Stimulated activated CD8-positive, alpha-beta memory T cell treated with anti-CD3 and anti-CD28 coated beads, Interleukin-7, amount 100 ng/mL, for 1 hour (primary cell): ENCODE measurements at places on chromosomes 7 and 10.

GRCh38 chr10:82402906-82403401 is 528.0 kb downstream of the NRG3 start:
- DNase-seq = no peak

DNA sequence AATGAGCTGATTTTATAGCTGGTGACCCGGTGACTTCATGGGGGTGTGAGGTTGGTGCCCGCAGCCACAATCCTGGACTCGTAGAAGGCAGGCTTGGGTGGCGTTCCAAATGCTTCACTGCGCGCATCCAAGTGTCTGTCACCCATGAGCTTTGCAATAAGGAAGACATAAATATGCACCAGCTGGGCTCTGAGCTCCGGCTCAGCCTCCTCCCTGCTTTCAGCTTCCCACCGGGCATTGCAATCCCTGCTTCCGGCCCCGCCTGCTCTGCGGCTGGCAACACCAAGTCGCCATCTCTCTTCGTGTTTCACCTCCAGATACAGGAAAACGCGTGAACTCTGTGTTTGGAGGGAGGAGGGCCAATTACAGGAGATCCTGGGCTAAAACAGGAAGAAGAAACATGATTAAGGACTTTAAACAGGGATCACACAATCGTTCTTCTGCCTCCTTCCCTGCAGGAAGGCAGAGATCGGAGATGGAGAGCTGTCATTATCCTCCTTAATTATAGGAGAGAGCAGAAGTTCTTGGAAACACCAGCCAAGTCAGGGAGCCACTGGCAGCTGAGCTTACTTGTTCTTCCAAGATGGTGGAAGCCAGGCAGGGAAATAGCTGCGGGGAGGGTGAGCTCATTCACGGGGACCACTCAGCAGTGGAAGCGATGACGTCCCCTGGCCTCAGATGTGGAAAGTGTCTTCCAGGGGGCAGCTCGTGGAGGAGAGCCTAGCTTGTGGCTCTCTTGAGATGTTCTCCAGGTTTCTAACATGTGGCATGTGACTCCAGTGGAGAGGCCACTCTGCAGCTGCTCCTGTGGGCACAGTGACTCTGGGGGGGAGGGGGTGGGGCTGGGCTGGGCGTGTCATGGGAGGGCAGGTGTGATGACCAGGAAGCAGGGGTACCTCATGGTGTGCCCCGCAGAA is 134.9 kb downstream of the CAMK1D start:
- no peak for DNase-seq

GRCh38 chr7:128112018-128112780 is 81.0 kb upstream of the LRRC4 start:
- DNase-seq = no peak

DNA sequence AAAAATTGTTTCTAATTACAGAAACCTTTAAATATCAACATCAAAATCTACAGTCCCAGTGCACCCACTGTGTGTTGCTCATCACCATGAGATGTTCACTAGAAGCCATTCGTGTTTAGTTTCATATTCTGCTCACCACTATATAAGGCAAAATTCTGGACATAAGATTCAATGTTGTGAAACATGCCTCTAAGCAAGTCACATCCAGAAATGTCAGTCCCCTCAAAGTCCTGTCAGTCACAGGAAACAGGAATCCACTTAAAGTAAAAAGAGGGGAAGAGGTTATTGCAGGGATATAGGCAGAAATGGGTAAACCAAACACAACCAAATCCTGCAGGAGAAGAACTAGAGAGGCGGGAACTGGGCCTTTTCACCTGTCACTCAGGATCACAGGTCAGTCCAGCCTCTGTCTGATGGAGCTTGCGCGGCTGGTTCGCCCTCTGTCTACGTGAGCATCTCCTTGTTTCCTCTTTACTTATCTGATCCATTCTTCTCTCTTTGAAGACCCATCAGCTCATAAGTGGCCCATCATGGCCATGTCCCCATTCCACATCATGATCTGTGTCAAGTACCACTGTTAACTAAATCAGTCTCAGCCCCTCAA is 58.4 kb downstream of the MYPN start:
- DNase-seq = no peak

- no peak for DNase-seq
These were observed 105.9 kb upstream of the CAV2 start for GRCh38 chr7:116393654-116394053.

- no peak for DNase-seq
These were observed 340.3 kb downstream of the CXCL12 start for GRCh38 chr10:44044549-44044948.

DNA sequence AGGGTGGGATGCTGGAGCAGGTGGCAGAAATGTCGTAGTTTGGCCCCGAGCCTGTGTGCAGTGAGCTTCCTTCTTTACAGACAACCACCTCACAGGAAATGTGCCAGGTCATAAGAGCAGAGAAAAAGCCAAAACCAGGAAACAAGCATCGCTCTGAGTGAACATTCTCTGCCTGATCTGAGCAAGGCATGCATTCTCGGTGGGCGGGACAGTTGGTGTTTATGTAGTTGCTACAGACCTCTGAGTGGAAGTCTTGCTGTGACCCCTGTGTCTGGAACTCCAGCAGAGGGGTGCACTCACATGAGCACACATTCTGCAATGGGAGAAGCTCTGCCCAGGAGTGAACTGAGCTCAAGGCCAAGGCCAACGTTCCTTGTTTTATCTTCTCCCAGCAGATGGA is 230.1 kb downstream of the TCERG1L start:
- no peak for DNase-seq

GRCh38 chr7:22632674-22633073 is 94.3 kb upstream of the IL6 start:
- no peak for DNase-seq

GRCh38 chr7:54091322-54091721 is 450.9 kb upstream of the VSTM2A start:
- no peak for DNase-seq

- no peak for DNase-seq
These were observed 322.9 kb downstream of the PRPF18 start for GRCh38 chr10:13909516-13910258.

DNA sequence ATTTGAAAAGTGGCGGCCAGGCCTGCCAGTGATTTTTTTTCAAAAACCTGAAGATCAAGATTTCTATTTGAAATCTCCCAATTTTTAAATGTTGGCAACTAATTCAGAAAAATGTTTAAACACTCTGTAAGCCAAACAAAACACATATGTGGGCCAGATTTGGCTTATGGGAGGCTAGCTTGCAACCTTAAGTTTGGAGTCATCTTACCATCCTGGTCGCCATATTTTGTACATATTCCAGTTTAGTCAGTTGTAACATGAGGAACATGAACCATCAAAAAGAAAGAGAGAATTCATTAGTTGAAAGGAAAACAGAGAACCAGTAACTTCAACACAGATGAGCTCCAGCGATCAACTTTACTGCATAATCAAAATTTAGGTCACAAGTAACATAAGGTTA is 115.4 kb downstream of the TMEM26 start:
- no peak for DNase-seq

GRCh38 chr7:81297317-81297716 is 378.5 kb upstream of the SEMA3C start:
- no peak for DNase-seq

- no peak for DNase-seq
These were observed 280.0 kb downstream of the RPS24 start for GRCh38 chr10:78313636-78314035.

GRCh38 chr10:126497672-126498071 is 109.4 kb upstream of the ADAM12 start:
- no peak for DNase-seq

DNA sequence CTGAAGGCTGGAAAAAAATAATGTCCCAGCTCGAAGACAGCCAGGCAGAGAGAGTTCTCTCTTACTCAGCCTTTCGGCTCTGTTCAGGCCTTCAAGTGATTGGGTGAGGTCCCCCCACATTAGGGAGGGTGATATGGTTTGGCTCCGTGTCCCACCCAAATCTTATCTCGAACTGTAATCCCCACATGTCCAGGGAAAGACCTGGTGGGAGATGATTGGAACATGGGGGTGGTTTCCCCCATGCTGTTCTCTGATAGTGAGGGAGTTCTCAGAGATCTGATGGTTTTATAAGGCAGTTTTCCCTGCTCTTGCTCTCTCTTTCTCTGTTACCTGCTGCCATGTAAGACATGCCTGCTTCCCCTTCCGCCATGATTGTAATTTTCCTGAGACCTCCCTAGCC is 36.6 kb upstream of the LEP start:
- DNase-seq = no peak

DNA sequence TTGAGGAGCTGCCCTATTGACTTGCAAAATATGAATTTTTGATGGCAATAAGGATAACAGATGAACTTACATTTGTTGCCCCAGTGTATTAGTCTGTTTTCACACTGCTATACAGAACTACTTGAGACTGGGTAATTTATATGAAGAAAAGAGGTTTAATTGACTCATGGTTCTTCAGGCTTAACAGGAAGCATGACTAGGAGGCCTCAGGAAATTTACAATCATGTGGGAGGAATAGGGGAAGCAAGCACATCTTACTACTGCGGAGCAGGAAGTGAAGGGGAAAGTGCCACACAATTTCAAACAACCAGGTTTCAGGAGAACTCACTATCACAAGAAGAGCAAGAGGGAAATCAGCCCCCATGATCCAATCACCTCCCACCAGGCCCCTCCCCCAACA is 57.9 kb downstream of the ZNF22 start:
- no peak for DNase-seq

GRCh38 chr7:101536232-101536631 is 92.9 kb downstream of the MYL10 start:
- no peak for DNase-seq

- DNase-seq = no peak
These were observed 289.7 kb downstream of the FRMD4A start for GRCh38 chr10:14040787-14041631.

- no peak for DNase-seq
These were observed 120.9 kb upstream of the KAT6B start for GRCh38 chr10:74705358-74705980.

DNA sequence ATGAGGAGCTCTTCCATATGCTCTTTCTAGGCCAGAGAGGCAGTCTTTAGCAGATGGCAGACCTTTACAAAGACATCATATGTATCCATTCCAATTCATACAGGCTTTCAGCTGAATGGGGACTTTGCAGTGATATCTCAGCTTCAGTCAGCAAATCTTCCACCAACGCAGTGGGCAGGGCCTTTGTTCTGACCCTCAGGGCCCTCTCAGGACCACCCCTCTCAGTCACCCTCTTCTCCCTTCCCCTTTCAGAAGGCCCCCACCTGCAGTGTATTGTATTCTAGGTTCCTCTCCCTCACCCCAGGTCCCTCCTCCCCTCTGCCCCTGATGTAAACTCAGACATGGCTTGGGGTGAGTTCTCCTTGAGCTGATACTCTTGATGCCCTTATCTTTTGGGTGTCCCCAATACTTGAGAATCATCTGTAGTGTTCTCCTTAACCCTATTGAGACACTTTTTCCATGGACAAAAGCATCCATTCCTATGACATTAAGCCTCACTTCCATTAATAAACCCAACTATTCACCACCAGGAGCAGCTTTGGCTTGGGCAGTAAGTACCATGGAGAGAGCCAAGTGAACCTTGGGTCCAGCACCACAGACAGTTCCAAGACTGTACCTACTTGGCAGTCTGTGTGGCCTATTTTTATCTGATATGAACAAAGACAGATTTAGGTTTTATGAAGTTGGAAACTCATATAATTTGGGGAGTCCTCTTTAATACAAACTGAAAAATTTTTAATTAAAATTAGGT is 62.7 kb downstream of the ADCYAP1R1 start:
- DNase-seq = no peak

DNA sequence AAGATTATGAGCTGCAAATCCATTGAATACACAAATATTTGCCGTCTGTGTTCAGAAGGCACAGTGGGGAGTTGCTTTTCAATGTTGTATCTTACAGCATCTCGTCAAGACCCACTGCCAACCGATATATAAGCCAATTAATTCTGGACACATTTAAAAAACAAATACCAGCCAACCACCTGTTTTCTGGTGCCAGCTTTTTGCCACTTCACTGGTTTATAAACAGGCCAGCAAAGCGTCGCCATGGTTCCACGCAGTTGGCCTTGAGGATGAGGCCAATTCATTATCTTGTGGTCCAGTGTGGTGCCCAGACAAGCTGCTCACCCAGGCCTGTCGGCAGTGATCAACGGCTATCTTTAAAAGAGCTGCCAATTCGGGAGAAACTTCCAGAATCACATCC is 321.0 kb downstream of the TCERG1L start:
- no peak for DNase-seq

DNA sequence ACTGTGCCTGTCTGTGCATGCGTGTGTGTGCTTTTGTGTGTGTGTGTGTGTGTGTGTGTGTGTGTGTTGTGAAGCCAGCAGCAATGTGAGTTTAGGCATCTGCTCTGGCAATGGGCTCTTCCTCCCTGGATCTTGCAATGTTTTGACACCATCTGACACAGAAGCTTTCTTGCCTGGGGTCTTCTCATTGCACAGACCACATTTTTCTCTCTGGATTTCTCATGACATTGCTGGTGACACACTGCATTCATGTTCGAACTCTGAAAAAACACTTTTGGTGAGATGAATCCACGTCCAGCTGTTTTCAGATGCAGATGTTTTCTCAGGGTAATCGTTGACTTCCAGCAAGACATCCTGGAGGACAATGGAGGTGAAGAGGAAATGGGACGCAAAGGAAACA is 63.0 kb upstream of the FZD8 start:
- no peak for DNase-seq

DNA sequence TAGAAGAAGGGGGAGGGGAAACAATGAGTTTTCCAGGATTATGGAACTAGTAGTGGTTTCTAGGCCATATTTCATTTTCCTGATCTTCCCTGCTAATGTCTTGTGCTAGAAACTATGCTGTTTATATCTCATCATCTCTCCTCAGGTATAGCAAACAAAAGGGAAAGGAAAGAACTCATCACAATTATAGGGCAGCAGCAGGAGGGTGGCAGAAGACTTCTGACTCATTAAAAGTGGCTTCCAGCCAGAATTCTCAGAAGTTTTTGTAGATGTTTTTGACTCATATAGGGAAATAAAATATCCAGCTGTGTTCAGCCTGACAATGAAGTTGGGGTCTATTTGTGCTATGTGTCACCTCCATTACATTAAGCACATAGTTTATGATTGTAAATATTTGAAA is 6.5 kb downstream of the AHR start:
- DNase-seq = no peak

GRCh38 chr7:27205325-27206280 is 5.7 kb upstream of the HOXA13 start:
- DNase-seq = no peak

GRCh38 chr10:104208730-104209129 is 23.4 kb downstream of the CFAP43 start:
- DNase-seq = no peak

- DNase-seq = no peak
These were observed 123.6 kb upstream of the PPP2R2D start for GRCh38 chr10:131777162-131777561.

DNA sequence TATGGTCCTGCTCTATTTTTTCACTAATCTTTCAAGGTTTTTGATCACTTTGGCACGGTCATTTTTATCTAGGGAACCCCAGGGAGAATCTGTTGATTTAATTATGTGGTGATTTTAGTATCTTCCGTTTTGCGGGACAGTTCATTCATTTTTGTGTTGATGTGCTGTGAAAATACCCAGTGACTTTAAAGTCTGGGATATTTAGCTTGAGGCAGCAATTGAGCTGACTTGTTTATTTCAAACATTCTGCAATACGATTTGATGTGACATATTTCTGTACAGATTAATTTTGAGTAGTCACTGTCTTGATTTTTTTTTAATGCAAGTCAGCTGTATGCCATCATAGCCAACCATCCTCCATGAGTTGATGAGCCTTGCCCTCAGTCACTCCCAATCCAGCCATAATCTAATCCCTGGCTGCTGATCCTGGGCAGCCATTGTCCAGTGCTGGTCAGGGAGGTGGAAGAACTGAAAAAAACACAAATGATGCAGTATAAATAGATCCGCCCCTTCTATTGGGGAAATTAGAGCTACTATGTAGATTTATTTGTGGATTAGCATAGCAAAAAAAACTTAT is 183.4 kb downstream of the CCSER2 start:
- DNase-seq = no peak

GRCh38 chr10:124301736-124302135 is 117.0 kb downstream of the OAT start:
- no peak for DNase-seq
